ENCODE measurements at places on chromosomes 3 and 15.

- DNase-seq = no peak
Measured at GRCh38 chr3:118823626-118824025, 211.0 kb downstream of the IGSF11 start.

- no peak for DNase-seq
Measured at GRCh38 chr3:79085171-79085570, 682.6 kb downstream of the ROBO1 start.

GRCh38 chr3:61957259-61957658 is 395.9 kb downstream of the PTPRG start:
- no peak for DNase-seq

GRCh38 chr3:177521305-177521704 is 324.0 kb upstream of the TBL1XR1 start:
- no peak for DNase-seq

DNA sequence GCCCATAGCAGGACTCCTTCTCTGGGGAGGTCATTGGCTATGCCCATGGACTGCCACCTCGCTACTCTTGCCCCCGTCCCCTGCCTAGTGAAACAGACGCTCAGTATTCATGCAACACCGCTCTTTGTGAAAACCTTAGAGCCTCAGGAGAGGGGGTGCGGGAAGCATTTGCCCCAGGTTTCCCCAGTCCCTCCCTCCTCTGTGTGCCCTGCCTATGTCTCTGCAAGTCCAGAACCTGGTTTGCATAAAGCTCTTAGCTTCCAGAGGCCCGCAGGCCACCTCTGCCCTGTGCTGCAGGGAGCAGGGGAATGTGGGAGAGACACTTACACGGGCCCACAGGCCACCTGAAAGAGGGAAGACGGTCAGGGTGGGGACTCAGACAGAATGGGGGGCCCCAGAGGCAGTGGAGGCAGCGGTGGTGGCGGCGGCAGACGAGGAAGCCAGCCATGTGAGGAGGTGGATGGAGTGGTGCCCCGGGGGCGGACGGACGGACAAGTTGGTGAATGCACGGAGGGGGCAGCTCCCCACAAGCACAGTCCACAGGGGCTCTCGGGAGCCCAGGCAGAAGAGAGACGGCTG is 33.8 kb upstream of the CTSH start:
- DNase-seq = no peak

- no peak for DNase-seq
Measured at GRCh38 chr15:40151499-40151898, 9.4 kb upstream of the BUB1B start.

DNA sequence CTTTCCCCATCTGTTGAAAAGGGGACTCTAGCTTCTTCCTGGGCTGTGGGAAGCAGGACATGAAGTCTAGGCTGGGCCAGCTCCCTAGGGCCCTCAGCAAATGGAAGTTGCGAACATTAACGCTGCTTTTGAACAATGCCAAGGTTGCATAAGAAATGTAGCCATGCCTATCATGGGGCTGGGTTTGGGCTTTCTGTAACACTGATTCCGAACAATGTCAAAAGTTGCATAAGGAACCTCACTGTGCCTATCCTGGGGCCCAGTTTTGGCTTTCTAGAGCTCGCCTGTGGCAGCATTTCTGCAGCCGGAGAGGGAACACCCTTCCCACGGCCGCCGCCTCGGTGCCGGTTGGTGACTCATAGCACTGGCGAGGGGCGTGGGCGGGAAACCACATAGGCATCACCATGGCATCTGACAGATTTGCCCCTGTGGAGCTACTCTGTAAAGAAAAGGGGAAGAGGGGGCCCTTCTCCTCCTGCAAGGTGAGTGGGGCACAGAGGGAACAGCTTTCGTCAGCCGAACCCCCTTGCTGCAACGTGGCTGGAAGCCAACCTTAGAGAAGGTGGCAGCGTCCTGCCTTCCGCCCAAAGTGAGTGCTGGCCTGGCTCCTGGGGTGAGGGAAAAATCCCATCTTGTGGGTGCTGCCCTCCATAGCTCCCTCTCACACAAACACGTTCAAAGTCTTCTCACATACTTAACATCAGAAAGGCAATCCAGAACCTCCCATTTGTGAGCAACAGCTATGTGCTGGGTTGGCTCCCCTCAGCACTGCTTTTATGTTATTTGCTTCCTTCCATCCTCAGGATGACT is 46.6 kb upstream of the ATP2B2 start:
- DNase-seq = no peak

- no peak for DNase-seq
Measured at GRCh38 chr3:51354731-51355615, 30.1 kb upstream of the MANF start.

DNA sequence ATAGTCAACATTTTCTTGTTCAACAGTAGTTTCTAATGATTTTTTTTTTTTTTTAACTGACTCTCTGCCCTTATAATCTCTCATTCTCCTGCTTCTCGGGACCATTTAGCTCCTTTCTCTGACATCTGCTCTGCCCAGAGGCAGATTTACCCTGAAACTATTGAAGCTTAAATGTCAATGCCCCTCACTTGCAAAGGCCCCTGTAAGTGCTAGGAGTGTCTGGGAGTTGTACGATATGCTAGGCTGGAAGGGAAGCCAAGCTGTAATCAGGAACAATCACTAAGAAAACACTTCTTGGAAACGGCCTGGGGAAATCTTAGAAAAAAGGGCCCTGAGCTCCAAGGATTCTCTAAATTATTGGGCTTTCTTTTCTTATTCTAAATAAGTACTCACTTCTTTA is 5.8 kb upstream of the PLOD2 start:
- no peak for DNase-seq
